ENCODE measurements at places on chromosomes 5 and 9.

- peak; percentile 67 for DNase-seq
Measured at GRCh38 chr9:121071756-121072421, 2.9 kb upstream of the CNTRL start.

DNA sequence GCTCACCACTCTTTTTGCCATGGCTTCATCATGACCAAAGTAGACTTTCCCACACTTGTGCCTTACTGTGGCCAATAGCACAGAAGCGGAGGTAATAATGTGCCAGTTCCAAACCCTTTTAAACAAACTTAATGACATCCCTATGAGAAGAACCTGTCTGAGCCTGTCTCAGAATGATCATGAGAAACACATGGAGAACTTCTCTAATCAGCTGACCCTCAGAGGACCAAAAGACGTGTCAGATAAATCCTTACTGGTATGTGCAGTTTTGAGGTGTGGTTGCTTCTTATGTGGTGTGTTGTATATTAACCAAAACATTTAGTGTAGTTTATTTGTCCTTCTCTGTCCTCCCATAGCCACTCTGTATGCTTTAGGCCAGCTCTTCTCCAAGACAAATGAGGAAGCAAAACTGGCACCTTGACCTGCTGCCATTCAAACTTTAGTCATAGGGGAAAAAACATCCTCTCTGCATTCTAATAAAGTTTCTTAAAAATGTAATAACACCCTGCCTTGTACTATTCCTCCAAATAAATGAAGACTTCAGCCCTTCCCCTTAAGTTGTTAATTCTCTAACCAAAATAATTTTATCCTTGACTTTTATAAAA lies 168.9 kb downstream of the MUSK start:
- DNase-seq = no peak

DNA sequence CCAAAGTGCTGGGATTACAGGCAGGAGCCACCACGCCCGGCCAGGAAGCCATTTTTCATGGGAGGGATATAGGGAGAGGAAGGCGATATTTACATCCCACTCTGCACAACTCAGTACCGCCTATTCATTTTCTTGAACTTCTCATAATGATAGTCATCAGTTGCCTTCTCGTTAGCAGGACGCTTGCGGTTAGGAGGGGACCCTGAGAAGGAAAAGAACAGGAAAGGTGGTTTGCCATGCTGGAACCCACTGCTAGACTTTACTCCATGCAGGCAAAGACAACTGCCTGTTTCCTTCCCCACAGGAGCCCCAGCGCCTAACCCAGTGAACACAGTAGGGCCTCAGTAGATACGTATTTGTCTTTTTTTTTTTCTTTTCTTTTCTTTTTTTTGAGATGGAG lies 4.1 kb upstream of the TOR1A start:
- DNase-seq = no peak

- DNase-seq = no peak
Measured at GRCh38 chr9:123248630-123249029, 19.8 kb downstream of the STRBP start.

DNA sequence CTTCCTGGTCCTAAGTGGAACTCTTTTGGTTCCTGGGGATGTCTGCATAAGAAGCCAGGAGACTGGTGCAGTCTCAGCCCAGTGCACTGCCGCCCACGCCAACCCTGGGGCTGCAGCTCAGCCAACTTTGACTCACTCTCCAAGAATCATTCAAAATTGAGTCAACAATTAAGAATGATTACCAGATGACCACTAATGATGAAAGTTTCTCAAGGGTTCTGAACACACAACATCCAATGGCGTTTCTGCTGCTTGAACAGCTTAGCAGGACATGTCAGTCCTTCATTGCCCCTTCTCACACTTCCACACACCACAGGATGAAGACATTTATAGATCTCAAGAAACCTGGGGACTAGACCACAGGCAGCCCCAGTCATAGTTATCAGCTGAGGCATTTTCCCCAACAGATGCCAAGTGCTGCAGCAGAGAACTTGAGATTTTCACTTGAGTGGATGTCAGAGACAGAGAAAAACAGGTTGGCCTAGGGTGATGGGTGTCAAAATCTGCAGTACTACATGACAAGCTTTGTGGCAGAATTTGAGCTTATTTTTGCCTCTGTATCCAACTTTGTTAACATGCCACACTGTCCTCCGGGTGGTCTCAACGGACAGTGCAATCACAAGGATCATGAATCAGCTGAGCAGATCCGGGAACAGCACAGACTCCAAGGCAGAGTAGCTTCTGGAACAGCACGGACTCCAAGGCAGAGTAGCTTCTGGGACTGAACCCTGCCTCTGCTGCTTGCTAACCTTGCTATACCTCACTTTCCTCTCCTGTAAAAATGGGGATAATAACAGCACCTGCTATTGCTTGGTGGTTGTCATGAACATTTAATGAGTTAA lies 356.1 kb downstream of the SPOCK1 start:
- no peak for DNase-seq

DNA sequence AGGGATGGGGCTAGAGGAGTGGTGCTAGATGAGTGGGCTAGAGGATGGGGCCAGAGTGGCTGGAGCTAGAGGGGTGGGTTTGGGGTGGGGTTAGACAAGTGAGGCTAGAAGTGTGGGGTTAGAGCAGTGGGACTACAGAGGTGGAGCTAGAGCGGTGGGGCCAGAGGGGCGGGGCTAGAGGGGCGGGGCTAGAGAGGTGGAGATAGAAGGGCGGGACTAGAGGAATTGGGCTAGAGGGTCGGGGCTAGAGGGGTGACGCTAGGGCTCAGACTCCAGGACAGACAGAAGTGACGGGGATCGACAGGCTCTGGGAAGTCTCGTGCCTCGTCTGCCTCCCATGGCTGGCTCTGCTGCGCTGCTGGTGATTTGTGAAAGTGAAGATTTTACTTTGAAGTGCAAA lies 31.0 kb upstream of the TENT4A start:
- DNase-seq = no peak

GRCh38 chr5:87081511-87082372 lies 185.9 kb upstream of the RASA1 start:
- peak; percentile 42 for DNase-seq

DNA sequence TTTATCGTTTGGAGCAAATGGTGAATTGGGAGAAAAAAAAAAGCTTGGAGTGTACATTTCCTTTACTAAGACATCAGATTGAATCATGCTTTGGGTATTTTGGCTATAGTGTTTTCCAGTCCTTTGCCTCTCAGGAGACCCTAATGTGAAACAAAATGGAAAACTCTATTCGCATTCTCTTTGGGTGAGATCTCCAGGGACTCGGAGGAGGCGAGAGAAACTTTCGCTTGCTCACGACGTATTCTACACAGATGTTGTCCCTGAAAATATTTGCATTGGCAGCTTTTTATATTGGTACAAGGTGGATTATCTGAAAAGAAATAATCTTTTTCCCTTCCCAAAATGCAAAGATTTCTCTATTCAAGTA lies 1240.1 kb upstream of the WWC1 start:
- DNase-seq = no peak

DNA sequence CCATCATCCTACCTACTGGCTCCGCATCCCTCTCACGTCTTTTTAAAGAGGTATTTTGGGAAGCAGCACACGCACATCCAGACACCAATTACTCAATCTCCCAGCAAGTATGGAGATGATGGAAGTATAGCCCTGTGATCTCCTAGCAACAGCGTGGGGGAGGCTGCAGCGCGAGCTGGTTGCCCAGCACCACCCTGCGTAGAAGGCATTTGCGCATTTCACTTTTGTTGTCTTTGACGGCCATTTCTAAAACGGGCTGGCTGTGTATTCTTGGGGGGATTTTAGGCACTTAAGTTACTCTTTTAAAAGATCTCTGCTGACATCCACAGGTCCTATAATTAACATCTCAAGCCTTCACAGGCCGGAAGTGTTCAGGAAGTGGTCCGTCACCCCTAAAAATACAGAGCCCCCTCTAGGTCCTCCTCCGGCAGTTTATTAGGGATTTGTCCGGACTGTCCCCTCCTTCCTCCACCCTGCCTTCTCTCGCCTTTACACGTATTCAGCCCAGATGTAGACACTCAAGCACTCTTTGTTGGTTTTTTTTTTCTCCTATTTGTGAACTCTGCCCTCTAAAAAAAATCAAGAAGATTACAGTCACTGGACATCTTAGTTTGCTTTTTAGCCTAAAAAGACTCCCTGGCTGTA lies 371.4 kb downstream of the NTRK2 start:
- DNase-seq = no peak

DNA sequence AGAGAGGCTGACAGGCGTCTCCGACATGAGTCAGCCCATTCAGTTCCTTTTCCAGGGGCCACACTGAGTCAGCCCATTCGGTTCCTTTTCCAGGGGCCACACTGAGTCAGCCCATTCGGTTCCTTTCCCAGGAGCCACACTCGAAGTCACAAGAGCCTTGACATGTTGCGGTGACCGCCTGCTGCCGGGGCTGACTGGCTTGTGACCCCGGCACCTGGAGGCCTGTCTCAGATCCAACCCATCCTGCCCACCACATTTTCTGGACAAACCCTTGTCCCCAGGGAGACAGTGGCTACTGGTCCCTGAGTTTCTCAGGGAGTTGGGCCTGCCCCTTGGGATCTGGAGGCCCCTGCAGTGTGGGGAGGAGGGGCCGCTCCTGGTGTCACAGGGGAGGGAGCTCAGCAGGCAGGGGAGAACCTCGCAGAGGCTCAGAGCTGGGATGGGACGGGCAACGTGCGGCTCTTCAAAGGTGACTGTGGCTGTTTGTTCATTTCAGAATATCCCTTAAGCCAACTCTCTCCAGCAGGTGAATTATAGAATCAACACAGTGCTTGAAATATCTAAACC lies 40.5 kb upstream of the LPCAT1 start:
- peak; percentile 20 for DNase-seq

DNA sequence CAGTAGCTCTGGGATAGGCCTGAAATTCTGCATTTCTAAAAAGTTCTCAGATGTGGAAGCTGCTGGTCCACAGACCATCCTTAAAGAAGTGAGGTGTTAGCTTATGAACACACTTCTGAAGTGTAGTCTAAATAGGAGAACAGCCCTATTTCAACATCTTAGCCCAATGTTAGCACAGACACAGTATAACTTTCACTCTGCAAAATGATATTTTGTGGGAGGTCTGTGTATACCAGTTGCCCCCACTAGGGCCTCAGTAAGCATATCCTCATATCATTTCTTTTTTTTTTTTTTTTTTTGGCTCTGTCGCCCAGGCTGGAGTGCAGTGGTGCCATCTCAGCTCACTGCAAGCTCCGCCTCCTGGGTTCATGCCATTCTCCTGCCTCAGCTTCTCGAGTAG lies 7.5 kb upstream of the HABP4 start:
- no peak for DNase-seq

GRCh38 chr9:8095672-8096086 lies 296.1 kb upstream of the DMAC1 start:
- no peak for DNase-seq

DNA sequence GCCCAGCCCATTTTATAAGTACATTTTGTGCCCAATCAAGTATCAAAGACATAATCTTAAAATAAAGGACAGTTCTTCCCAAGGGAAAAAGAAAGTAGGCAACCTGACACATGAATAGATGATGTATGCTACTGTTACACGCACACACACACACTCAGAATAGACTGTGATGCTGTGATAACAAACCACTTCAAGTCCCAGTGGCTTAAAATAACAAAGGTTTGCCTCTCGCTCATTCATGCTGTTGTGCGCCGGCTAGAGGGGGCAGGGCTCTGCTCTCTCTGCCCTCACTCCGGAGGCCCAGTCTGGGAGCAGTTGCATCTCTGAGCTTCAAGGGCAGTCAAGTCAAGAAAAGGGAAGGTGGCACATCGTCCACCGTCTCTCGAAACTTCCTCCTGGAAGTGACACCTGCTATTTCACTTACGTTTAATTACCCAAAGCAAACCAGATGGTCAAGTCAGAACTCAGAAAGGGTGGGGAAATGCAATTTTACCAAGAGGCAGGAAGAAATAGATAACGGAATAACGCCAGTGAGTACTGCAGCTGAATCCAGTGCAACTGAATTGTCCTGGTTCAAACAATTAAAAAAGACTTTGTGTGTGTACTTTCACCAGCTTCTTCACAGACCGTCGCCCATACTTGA lies 43.3 kb downstream of the ANKRD33B start:
- DNase-seq = no peak

- DNase-seq = no peak
Measured at GRCh38 chr5:160371294-160371693, 868 bp upstream of the C1QTNF2 start.

- no peak for DNase-seq
Measured at GRCh38 chr5:39228596-39228995, 9.2 kb upstream of the FYB1 start.

- no peak for DNase-seq
Measured at GRCh38 chr5:150782850-150783249, 4.3 kb downstream of the SMIM3 start.

Measured in CD4-positive, alpha-beta T cell treated with Interleukin-12 subunit alpha and Interleukin-12 subunit beta, for 1 hour (primary cell).